Eye (tissue), 1 donor: ENCODE measurements at places on chromosomes 13 and 19.

- no peak for DNase-seq
Observed at GRCh38 chr13:51862957-51863356, 1.2 kb downstream of the CCDC70 start.

DNA sequence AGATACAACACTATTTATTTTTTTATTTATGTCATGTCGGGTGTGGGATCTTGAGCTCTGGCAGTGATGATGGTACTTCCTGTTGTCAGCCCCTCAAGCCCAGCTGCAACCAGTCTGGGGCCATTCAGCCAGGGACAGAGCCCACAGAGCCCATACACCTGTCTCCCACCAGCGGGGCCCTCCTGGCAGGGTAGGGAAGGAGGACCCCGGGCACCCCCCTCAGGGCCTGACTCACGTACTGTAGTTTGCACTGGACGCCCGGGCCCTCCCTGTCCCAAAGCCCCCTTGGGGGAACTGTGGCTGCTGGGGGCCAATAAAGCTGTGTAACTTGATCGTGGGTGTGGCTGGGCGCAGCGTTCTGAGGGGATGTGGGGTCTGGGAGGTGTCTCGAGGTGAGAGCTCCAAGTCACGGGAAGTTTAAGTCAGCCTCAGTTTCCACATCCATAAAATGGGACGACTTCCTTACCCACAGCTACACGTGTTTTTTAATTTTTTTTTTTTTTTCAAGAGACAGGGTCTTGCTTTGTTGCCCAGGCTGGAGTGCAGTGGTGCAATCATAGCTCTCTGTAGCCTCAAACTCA lies 9.5 kb downstream of the ATG4D start:
- no peak for DNase-seq

DNA sequence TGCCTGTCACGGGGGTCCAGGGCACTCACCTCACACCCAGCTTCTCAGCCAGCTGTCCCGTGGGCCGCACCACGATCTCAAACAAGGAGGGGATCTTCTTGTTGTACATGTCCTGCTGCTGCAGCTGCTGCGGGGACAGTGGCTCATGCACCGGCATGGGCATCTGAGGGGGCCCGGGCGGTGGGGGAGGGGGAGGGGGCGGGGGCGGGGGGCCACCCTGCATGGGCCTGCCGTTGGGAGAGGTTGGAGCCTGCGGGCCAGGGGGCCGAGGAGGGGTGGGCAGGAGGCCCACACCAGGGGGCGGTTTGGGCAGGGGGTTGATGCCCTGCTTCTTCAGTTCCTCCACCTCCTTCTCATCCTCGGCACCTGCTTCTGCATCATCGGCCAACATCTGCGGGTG lies 23.9 kb upstream of the TMEM160 start:
- DNase-seq, result no peak

- no peak for DNase-seq
Observed at GRCh38 chr13:112889351-112890290, 79.4 kb upstream of the MCF2L start.

DNA sequence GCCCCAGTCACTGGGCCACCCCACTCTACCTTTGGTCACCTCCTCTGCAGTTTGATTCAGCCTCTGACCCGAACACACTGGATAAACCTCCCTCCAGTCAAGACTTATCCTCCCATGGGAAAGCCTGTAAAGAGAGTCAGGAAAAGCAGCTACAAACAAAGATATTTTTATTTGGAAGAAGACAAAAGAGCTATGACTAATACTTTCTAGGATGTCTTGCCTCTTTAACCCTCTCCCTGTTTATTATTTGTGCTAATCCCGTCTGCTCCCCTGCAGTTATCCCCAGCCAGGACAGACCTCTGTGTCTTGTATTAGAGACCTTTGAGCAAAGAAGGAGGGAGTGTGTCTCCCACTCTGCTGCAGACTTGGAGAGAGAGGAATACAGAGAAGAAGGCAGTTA lies 178.3 kb downstream of the EFNB2 start:
- DNase-seq, result no peak
